ENCODE measurements at places on chromosomes 3 and 15. TPM values are rescaled to one million over a fixed set of nuclear protein-coding genes. Genes with fewer than 3 reads are reported as not detected.

Gene APEH
- total RNA-seq = 163 TPM

Gene SAMD7
- not detected for total RNA-seq

Gene CASR
- not detected for total RNA-seq

Gene CATSPER2
- 0.65 TPM for total RNA-seq
